ENCODE measurements at places on chromosomes 1 and 21.

- DNase-seq: no peak
Observed at GRCh38 chr1:93620841-93621210, 60.8 kb downstream of the BCAR3 start.

- no peak for DNase-seq
Observed at GRCh38 chr1:178665579-178665978, 59.5 kb upstream of the RALGPS2 start.

DNA sequence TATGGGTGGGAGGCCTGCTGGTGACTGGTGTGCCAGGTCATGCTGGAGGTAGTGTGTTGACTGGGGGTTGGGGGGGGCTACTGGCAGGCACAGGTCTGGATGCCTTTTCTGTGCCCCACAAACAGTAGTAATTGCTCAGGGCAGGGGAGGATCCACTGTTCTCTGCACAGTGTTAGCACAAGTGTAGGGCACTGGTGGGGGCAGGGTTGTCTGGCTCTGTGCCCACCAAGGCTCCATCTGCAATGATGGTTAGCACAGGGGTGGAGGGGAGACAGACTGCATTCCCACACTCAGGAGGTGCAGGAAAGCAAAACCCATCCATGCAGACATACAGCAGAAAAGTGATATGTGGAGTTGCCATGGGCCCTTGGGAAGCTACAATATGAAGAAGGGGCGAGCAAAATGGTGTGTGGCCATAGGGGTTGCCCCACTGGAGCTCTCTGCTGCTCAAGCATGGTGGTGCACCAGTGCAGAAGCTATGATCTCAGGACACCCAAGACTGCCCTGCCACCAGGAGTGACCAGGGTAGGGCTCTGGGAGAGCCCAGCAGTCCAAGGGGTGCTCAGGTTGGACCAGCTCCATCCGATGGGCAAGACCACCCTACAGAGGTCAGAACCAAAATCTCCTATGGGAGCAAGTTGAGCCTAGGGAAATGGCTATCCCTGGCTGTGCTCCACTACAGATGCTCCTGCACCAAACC lies 122.2 kb upstream of the KCTD3 start:
- no peak for DNase-seq

GRCh38 chr1:109257682-109258421 lies 8.5 kb downstream of the CELSR2 start:
- DNase-seq: no peak

DNA sequence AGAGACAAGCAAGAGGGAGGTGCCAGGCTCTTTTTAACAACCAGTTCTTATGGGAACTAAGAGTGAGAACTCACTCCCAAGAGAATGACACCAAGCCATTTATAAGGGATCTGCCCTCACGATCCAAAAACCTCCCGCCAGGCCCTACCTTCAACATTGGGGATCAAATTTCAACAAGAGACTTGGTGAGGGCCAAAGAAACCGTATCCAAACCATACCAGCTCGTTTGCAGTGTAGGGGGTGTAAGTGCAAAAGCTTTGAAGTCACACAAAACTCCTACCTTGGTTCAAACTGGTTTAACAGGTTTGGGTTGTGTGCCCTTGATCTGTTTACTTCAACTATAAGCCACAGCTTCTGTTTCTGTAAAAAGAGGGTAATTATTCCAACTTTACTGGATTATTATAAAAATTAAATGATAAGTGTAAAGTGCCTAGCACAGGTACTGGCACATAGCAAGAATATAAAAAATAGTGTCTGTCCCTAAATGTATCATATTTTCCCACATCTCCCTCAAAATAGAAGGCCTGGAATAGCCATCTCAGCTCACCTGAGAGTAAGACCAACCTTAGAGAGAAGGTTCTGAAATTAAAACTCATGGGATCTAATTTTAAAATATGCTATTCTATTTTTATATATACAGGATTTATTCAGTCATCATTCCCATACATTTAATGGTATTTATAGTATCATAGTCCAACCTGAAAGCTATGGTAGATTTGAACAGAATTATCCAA lies 7.0 kb upstream of the USP25 start:
- no peak for DNase-seq

DNA sequence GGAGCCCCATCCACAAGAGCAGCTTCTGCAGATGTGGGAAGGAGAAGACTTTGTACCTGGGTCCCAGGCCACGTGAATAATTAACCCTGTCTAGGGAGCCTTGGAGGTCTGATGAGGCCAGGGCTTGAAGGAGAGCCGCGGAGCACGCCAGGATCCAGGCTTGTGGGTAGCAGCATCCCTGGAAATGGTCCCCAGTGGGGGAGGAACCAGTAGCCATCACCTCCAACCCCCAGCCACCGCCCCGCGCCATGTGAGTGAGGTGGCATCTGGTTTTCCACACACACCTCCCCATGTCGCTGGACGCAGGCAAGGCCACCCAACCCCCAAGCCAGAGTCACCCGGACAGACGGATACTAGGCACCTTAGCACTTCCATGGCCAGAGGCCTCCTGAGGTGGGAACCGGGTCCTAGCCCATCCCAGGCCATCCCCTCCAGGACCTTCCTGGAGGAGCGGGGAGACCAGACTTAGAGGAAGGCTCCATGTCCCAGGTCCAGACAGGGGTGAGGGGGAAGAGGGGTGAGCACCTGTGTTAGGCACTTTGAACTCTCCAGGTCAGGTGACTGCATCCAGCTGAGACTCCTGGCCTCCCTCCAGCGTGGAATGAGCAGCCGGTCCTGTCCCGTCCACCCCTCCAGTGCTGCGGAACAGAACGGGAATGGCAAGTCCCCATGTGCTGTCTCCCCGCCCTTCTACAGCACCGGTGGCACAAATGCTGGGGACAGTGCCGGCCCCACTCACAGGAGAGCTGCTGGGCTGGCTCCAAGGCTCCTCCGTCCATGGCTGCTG lies 53.2 kb downstream of the RIPK4 start:
- no peak for DNase-seq

DNA sequence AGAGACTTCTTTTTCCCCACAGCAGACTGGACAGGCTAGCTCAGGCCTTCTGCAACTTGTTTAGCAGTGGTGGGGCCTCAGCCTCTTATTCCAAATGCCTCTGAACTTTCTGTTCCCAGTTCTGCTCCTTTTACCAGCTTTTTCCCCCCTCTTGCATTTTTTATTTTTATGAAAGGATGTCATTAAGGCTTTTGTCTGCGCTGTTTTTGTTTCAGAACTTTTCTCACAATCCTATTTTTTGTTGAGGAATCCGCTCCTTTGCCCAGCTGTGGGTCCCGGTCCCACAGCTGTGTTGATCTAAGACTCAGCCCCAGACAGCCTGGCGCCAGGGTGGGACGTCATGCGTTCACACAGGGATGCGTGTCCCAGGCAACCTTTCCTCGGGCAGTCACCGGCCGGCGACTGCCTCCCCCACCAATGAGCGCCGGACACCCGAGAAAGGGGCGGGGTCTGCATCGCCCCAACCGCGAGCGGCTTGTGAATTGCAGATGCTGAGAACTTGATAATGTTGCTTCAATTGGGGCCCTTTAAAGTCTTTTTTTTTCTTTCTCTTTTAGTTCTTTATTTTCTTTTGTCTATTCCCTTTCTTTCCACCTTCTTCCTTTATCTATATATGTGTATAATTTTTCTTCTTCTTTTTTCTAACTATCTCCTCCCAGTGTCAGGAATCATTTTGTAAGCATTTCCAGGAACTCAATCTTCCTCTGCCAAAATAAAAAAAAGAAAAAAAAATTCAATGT lies 3.0 kb upstream of the ID3 start:
- peak; percentile 83 for DNase-seq

DNA sequence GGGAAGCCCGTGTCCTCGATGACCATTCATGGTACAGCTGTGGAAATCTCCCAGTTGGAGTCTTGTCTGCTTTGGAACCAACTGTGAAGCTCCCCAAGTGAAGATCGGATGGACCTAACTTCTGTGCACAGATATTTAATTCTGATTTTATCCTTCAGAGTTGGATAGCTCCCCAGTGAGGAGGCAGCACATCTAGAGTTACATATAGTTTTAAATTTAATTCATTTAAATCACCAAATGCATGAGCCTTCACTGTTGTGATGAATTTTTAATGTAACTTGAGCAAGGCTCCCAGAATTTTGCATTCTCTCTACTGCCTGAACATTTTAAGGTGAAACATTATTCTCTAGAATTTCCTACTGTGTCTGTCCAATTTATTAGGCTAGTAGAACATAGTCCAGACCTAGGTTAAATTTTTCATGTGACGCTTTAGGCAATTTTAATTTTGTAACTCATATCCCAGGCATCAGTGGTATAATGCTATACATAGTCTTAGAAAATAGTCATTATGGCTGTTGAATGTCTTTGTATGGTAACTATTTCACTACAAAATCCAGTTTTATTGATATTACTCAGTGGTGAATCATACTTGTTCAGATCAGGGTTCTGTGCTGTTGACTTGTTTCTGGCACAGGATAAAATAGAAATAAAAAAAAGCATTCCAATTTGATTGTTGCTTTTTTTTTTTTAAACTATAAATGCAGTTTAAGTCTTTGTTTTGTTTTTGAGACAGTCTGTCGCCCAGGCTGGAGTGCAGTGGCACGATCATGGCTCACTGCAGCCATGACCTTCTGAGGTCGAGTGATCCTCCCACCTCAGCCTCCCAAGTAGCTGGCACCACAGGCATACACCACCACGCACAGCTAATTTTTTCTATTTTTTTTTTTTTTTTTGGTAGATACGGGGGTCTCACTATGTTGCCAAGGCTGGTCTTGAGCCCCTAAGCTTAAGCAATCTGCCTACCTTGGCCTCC lies 66.9 kb downstream of the PRDM2 start:
- peak; percentile 64 for DNase-seq

GRCh38 chr1:3013371-3014049 lies 7.8 kb upstream of the ACTRT2 start:
- DNase-seq: no peak

DNA sequence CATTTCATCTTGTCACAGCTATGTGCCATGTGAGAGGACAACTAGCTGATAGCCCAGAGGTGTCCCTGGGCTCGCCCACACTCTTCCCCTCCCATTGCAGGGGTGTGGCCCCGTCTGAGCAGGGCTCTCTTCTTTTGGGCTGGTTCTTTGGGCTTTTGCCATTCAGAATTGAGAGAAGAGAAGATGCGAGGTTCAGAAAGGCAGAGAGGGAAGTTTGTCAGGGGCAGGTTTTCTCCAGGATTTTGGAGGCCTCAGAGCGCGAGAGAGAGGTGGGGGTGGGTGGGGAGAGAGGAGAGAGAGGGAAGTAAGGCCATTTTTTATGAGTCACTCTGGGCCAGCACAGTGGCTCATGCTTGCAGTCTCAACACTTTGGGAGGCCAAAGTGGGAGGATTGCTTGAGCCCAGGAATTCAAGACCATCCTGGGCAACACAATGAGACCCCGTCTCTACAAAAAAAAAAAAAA lies 5.2 kb downstream of the IFI6 start:
- no peak for DNase-seq

DNA sequence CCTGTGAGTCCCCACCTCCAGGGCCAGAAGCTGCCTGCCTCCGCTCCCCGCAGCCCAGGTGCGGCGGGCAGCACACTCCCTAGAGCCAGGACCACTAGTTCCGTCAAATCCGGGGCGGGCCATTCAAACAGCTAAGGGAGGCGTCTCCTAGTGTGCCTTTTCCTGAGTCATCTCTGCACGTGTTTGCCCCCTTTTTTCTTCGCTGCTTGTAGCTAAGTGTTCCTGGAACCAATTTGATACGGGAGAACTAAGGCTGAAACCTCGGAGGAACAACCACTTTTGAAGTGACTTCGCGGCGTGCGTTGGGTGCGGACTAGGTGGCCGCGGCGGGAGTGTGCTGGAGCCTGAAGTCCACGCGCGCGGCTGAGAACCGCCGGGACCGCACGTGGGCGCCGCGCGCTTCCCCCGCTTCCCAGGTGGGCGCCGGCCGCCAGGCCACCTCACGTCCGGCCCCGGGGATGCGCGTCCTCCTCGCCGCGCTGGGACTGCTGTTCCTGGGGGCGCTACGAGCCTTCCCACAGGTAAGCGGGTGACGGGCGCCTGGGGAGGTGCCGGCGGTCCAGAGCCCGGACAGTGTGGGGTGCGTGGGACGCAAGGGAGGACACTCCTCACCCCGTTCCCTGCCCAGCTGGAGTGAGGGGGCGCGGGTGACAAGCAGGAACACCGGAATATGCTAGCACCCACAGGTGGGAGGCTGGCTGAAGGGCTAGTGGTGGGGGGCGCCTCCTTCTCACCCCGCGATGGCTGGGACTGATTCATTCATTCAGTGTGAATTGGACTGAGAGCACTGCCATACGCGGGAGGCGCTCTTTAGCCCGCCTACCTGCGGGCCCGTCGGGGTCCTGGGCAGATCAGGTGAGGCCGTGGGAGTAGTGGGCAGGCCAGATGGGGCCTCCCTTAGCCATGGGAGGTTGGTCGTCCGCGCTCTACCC lies at the start of gene TNFRSF8:
TSS of gene TNFRSF8 (plus strand) at position 163 of the 932 bp plus-strand sequence. CDS start at position 459, 296 bp downstream.
- DNase-seq: no peak

- DNase-seq: no peak
Observed at GRCh38 chr1:219350172-219350931, 176.7 kb downstream of the LYPLAL1 start.

GRCh38 chr1:25545767-25546166 lies 2.4 kb downstream of the LDLRAP1 start:
- DNase-seq: no peak

- no peak for DNase-seq
Observed at GRCh38 chr1:147541672-147542568, 619 bp downstream of the BCL9 start.

GRCh38 chr1:84442256-84442655 lies 36.8 kb upstream of the RPF1 start:
- peak; percentile 81 for DNase-seq
